ENCODE measurements at places on chromosomes 6 and 20.

DNA sequence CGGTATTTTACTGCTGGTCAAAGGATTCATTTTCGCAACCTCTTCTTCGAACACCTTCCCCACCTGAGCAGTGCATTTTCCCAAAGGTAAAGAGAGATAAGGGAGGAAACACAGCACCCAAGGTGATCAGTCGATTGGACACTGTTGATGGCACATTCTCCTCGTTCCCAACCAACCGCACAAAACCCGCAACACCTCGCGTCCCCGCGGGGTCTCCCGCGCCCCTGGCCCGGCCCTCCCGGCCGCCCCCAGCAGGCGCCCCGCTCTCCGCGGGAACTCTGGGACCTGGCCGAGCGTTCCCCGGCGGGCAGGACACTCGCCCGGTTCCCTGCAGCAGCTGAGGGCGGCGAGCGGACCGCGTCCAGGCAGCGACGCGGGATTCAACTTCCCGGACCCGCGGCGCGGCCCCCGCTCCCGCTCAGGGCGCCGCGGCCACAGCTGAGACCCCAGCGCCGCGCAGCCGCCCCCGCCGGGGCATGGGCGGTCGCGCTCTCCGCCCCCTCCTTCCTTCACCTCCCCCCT is 506 bp downstream of the RGS17 start:
- DNase-seq, result peak; percentile 19

GRCh38 chr6:130223508-130223907 is 757 bp upstream of the SAMD3 start:
- no peak for DNase-seq

DNA sequence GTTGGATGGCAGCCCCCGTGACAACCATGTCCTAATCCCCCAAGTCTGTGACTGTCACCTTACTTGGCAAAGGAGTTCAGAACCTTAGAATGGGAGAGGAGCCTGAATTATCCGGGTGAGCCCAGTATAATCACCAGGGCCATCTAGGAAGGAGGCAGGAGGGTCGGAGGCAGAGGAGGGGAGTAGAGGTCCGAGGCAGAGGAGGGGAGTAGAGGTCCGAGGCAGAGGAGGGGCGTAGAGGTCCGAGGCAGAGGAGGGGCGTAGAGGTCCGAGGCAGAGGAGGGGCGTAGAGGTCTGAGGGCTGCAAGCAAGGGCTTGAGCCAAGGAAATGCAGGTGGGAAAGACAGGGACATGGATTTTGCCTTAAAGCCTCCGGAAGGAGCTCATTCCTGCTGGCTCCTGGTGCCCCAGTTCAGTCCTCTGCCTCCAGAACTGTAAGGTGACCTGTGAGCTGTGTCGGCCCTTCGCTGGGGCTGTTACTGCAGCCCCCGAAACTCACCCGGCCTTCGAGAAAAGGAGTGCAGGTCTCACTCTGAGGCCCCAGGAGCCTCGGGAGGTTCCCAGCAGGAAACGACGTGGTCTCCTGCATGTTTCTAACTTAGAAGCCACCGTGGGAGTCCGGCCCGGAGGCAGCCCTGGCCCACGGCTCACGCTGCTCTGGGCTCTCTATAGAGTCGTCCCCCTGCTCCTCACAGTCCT is 20.0 kb upstream of the SLCO4A1 start:
- DNase-seq, result no peak

GRCh38 chr6:150883521-150883920 is 18.0 kb downstream of the MTHFD1L start:
- DNase-seq, result no peak

DNA sequence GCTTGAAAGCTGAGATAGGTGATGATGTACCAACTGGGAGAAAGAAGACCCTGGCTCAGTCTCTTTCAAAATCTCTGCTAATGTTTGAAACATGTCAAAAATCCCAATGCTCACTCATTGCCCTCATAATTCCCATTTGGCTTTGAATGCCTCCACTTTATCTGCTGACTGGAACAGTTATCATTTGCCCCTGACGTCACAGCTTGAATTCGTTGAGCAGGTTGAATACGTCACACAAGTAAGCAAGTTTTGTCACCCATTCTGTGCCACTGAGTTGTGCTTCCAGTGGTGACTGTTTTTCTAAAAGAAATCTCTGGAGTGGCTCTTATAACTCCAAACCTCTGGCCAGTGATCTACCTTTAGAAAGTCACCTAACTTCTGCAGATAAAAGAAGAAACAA is 991.4 kb downstream of the EYS start:
- no peak for DNase-seq

- DNase-seq, result no peak
Measured at GRCh38 chr6:9523462-9523861, 891.4 kb downstream of the TFAP2A start.

- DNase-seq, result peak; percentile 45
Measured at GRCh38 chr6:44067173-44068139, 59.8 kb downstream of the MRPL14 start.

DNA sequence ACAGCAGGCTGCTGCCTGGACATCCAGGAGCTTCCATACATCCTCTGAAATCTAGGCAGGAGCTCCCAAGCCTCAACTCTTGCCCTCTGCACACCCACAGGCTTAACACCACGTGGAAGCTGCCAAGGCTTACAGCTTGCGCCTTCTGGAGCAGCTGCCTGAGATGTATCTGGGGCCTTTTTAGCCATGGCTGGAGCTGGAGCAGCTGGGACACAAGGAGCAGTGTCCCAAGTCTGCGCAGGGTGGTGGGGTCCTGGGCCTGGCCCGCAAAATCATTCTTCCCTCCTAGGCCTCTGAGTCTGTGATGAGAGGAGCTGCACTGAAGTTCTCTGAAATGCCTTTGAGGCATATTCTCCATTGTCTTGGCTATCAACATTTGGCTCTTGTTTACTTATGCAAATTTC is 255.0 kb downstream of the DLL1 start:
- DNase-seq, result no peak

GRCh38 chr6:45605971-45606370 is 228.2 kb upstream of the SUPT3H start:
- no peak for DNase-seq

DNA sequence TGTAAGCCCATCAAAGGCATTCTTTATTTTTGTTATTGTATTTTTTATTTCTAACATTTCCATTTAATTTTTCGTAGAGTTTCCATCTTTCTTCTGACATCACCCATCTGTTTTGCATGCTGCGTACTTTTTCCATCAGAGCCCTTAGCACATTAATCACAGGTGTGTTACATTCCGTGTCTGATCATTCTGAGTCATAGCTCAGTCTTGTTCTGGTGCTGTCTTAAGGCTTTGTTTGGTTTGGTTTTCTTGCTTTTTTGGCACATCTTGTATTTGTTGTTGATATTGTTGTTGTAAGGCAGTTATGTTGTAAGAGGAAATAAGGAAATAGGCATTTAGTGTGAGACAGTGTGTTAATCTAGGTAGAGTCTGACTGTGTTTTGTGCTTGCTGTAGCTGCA is 214.6 kb upstream of the CDH4 start:
- no peak for DNase-seq

- DNase-seq, result no peak
Measured at GRCh38 chr6:162019349-162019748, 708.2 kb downstream of the PRKN start.

GRCh38 chr6:89079511-89080234 is 878 bp upstream of the PNRC1 start:
- peak; percentile 83 for DNase-seq

DNA sequence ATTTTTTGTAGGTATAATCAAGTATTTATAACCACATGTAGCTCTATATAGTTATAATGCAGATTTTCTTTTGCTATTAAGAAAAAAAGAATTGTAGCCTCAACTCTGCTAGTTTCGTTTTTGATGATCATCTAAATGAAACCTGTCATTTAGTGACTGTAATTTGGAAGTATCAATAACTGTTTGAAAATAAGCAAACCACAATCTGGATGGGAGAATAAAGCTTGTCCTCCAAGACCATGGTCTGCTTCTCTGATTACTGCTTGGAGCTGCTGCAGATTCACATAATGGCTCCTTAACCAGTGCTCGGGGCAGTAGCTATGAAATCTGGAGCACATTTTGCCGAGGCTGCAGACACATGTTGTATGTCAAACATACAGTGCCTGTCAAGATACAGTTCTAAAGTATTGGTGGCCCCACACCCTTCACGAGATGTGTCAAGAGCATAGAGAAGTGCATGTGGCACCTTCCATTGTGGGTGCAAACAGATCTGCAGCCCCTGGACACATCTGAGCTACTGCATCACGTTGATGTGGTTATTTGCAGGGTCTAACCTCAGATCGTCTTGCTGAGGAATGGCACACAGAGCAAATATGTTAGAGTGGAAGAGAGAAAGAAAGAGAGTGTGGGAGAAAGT is 255.7 kb upstream of the SUPT3H start:
- DNase-seq, result no peak

- DNase-seq, result no peak
Measured at GRCh38 chr20:38156888-38157634, 8.0 kb downstream of the TGM2 start.

Data from suppressor macrophage treated with lipopolysaccharide for 1 hour (primary cell).